ENCODE measurements at places on chromosomes 3 and 15.

- DNase-seq, result no peak
These were observed 10.2 kb downstream of the CA12 start for GRCh38 chr15:63371297-63371918.

GRCh38 chr3:125300416-125300815 lies 74.7 kb downstream of the ZNF148 start:
- no peak for DNase-seq

DNA sequence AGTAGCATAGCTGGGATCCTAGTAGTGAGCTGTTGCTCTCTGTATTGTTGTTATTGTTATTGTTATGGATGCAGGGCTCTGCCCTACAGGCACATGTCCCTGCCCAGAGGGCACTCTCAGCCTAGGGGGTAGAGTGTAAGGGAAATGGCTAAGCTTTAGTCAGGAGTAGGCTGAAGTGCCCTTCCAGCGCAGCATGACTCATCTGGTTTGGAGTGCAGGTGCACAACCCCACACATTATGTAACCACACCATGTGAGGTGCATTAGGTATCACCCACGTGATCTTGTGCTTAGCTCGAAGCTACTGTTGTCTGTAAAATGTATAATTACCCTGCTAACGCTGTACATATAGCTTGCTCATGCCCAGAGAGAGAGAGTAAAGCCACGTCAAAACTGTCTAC lies 48.3 kb upstream of the TIPARP start:
- no peak for DNase-seq

DNA sequence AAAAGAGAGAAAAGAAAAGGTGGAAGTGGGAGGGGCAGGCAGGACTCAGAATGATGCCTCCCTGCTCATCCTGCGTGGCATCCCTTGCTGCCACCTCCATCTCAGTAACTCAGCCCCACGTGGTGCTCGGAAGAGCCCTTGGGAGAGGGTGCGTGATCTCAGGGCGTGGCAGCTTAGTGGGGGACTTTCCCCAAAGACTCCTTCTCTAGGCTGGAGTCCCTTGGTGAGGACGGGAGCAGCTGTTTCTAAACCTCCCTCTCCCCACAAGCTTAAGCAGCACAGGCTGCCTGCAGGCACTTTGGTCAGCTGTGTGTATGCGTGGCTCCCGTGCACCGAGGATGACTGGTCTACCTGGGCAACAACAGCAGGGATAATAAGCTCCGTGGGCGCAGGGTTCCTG lies 7.4 kb upstream of the ANPEP start:
- no peak for DNase-seq

DNA sequence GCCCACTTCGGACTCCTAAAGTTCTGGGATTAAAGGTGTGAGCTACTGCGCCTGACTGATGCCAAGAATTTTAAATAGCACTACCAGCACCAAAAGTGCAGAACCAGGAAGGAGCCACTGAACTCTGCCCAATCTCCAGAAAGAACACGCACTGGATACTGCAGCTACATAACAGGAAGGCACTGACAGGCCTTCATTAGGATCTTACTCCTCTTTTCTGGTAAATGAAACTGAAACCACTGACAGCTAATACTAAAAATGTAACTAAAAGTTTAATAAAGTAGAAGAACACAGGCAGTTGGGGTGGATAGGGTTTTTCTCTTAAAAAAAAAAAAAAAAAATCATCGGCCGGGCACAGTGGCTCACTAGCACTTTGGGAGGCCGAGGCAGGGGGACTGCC lies 74.1 kb upstream of the CHRM5 start:
- no peak for DNase-seq

- DNase-seq, result no peak
These were observed 43.2 kb downstream of the KLHL25 start for GRCh38 chr15:85751291-85752123.

GRCh38 chr3:163971861-163972260 lies 1106.4 kb downstream of the SI start:
- DNase-seq, result no peak
